Activated CD4-positive, alpha-beta T cell treated with anti-CD3 and anti-CD28 coated beads, Interleukin-2, amount 50 U/mL, for 48 hours (primary cell): ENCODE measurements at places on chromosomes 13 and 19.
A peak's percentile ranks its signal among the peaks of the same experiment; 100 is the strongest.

GRCh38 chr13:63307228-63307627 lies 1891.6 kb upstream of the PCDH20 start:
- no peak for DNase-seq

DNA sequence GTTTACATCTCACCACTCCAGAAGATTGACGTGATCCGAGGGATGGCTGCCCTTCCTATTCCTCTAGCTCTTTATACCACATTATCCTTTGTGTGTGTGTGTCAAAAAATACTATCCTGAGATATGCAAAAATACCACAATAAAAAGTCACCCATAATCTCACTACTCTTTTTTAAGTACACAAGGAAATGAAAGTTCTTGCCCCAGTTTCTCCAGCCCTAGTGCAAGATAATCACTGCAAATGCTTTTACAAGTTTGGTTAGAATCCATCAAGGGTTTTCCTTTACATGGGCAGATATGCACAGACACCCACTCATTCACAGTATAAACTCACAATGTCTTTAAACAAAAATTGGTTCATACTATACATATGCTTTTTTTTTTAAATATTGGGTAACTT lies 89.3 kb downstream of the DIAPH3 start:
- no peak for DNase-seq

GRCh38 chr19:17943274-17944221 lies 10.7 kb downstream of the CCDC124 start:
- DNase-seq, result no peak

GRCh38 chr13:91145571-91146205 lies 201.8 kb upstream of the MIR17HG start:
- DNase-seq, result no peak

DNA sequence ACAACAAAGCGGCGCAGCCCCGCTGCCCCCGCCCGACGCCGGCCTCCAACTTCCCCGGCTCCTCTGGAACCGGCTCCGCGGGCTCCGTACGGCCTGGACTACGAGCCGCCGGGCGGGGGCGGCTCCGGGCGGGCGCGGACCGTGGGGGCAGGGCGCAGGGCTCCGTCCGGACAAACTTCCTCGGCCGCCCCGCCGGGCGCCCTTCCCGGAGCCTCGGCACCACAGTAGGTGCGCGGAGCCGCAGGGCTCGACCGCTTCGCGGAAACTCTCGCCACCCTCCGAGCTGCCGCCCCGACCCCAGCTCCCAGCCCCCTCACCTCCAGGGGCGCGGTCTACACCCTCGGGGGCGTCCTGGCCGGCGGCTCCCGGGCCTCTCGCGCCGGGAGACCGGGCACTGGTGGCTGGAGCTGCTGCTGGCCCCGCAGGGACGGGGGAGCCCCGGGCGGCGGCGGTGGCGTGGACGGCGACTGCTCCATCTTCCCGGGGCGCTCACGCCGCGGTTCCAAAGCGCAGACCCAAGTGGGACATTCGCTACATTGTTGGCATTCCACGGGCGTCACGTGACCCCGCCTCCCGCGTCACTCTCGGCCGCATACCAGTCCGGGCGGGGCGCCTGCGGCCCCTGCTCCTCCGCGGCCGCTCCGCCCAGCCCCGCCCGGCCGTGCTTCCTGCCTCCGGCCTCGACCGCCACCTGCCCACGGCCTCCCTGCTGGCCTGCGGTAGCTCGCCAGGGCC lies at the start of gene LATS2:
Gene LATS2 (minus strand): TSS at position 558 of the 735 bp plus-strand sequence. CDS start 15,560 bp downstream, outside the sequence.
- peak; percentile 63 for DNase-seq

DNA sequence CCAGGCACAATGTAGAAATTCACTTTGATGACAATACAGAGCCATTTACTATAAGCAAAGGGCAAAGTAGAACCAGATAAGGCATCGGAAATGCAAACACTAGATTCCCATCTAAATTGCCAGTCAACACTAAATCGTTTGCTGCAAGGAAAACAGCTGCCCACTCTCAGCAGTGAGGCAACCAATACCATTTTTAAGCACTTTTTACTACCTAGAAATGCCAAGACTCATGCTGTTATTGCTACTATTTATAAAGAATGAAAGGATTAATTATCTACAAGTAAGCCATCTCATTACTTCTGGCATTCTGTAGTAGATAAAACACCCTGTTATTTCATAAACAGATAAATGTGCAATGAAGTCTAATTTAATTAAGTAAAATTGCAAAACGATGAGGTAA lies 422.0 kb downstream of the FGF14 start:
- no peak for DNase-seq

- peak; percentile 33 for DNase-seq
These were observed 438 bp downstream of the PRKCSH start for GRCh38 chr19:11435833-11436313.

- DNase-seq, result peak; percentile 34
These were observed 2.0 kb downstream of the REX1BD start for GRCh38 chr19:18590273-18591272.

DNA sequence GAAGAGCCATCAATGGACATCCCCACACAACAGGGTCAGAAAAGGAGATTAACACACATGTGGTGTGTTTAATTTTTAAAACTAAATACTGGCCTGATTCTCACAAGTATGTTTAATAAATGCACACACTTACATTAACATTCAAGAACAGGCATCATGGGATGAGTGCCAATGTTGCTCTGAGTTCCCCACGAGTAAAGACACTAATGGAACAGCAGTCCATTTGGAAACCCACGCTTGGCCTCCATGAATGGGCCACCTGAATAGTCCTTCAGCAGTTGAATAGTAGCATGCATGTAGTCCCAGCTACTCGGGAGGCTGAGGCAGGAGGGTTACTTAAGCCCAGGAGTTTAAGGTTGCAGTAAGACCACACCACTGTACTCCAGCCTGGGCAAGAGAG lies 195.2 kb upstream of the IPO5 start:
- DNase-seq, result no peak

- DNase-seq, result no peak
These were observed 614.5 kb downstream of the TBC1D4 start for GRCh38 chr13:74867460-74867859.

DNA sequence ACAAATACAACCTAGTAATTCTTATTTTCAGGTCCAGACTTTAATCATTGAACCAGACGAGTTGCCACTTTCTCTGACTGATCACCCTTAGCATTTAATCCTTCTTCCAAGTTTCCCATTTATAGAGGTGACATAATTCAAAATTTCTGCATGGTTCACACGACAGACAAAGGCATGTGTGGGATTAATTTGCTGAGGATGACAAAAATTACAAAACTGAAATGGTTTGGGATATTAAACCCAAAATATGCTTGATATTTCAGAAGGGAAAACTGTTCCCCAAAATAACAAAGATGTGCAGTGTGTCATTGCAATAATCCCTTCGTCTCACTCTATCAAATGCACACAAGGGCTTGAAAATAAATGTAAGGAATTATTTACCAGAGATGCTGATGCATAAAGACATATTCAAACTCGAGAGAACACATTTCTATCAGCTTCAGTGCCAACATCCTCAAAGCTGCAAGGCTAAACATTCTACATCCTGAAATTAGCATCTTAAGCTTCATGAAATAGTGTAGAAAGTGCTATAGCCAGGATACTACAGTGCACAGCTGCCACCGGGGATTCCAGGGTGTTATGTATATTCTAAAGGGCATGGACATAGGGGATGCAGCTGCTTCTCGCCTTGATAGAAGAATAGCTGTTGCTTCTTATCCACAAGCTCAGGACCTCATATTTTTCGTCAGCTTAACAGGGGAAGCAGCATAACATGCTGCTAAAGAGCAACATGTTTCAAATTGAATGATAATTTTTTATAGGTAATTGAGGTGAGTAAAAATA lies 198.7 kb upstream of the SLITRK1 start:
- DNase-seq, result no peak

- DNase-seq, result no peak
These were observed 21.1 kb upstream of the PLEKHF1 start for GRCh38 chr19:29644210-29644609.

DNA sequence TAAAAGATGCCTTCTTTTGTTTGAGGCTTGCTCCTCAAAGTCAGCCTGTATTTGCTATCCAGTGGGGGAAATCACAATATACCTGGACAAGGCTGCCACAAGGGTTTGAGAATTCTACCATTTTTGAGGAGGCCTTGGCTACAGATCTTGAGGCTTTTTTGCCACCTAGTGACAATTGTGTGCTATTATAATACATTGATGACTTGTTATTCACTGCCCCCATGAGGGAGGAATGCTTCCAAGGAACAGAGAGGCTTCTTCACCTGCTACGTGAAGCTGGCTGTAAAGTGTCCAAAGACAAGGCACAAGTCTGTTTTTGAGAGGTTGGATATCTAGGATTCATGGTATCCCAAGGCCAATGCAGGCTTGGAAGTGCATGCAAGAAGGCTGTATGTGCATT lies 72.5 kb downstream of the ZNF708 start:
- no peak for DNase-seq

- no peak for DNase-seq
These were observed 3.4 kb downstream of the SPRY2 start for GRCh38 chr13:80337288-80338081.

- DNase-seq, result no peak
These were observed 1052.2 kb upstream of the SPRY2 start for GRCh38 chr13:81393110-81393509.

DNA sequence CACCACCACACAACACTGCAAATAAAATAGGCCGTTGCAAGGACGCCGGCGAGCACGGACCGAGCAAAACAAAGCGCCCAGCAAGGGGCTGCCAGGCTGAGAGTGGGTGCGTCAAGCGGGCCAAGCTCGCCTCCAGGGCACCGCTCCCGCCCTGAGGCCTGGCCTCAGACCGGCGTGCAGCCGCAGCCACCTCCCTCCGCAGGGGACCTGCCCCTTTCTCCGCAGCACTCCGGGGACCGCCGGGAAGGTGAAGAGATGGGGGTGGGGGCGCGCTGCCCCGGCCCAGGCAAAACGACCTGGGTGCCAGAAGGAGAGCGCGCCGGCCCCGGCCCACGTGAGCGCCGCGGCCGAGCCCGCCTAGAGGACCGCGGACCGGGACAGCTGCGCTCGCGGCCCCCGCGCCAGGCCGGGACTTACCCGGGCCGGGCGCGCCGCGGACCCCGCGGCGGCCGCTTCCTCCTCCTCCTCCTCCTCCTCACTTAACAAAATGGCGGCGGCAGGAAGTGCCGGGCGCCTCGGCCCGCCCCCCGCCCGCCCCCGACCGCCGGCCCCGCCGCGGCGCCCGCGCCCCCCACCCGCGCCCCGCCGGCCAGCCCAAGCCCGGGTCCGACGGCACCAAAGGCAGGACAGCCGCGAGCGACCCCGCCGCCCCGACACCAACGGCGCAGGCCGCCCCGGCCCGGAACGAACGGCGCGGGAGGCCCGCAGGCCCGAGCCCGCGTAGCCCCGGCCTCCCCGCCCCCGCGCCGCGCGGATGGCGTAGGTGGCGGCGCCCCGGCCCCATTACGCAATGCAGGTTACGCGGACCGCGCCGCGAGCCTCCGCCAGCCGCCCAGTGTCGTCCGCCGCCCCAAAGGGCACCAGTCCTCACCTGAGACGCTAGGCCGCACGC lies 674 bp downstream of the BRD4 start:
- peak; percentile 59 for DNase-seq
